ENCODE measurements at places on chromosomes 2 and 18. TPM values are rescaled to one million over a fixed set of nuclear protein-coding genes. Genes with fewer than 3 reads are reported as not detected.

Gene C2orf80
- total RNA-seq, result not detected

Gene METTL5
- total RNA-seq, result 59.1 TPM

Gene TMEM185B
- 25.7 TPM for total RNA-seq

Gene FASTKD1
- 5.8 TPM for total RNA-seq

Gene TUBA4B
- total RNA-seq, result not detected

Gene SETBP1
- 10.4 TPM for total RNA-seq

Gene LDLRAD4
- 0.52 TPM for total RNA-seq

Gene CFC1
- total RNA-seq, result not detected

Gene PAX3
- total RNA-seq, result not detected

Gene ABCB11
- total RNA-seq, result not detected

Gene SMIM21
- not detected for total RNA-seq

Gene EFHD1
- total RNA-seq, result 2.2 TPM

Gene DHX57
- total RNA-seq, result 10.8 TPM

Measured in epithelial cell of alveolus of lung (primary cell).